ENCODE measurements at places on chromosomes 4 and X.

DNA sequence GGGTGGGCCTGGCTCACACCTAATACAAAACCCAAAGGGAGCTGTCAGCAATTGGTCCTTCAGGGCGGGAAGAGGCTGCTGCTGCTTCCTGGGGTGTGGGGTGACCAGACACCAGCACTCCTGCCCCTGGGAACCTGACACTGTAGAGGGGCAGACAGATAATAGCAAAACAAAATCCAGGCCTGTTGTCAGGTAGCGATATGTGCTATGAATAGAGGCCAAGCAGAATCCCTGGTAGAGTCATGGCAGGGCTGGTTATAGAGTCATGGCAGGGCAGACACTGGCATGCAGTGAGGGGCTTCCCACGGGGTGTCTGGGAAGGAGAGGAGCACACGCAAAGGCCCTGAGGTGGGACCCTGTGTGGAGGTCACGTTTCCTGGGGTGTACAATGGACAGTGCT lies 79.6 kb upstream of the PSAPL1 start:
- DNase-seq: no peak

- no peak for DNase-seq
These were observed 20.0 kb upstream of the S100G start for GRCh38 chrX:16629909-16630308.

- no peak for DNase-seq
These were observed 72.7 kb downstream of the EFNB1 start for GRCh38 chrX:68901519-68901918.

- no peak for DNase-seq
These were observed 179.1 kb upstream of the DKK2 start for GRCh38 chr4:107215222-107215621.

DNA sequence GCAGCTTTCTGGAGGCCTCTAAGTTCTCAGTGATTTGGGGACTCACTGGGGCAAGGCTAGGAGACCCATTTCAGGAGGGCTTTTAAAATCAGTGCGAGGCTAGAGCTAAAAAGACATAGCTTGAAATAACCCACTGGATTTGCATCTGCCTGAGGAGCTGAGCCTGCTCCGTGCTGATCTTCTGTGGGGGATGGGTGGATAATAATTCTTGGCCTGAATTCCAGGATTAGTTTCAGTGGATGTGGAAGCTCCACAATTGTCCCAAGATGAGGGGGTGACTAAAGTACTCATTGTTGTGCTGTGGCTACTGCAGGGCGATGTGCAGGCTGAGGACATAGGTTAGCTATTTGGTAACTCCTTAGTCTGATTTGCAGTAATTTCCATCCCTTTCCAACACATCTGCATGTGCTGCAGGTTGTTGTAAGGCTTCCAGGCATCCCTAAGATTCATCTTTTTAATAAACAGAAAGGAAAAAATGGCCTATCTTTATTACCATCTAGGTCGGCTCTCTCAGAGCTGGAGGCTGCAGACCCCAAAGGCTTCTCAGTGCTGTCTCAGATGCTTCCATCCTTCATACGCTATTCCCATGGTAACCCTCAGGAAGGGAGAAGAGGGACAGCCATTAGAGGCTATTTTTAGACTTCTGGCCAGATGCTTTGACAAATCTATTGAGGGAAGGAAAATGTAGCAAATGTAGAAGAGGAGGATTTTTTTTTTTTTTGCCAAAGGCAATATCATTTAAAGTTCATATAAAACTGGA lies 63.4 kb downstream of the GRXCR1 start:
- no peak for DNase-seq

GRCh38 chr4:4330794-4331193 lies 40.7 kb downstream of the ZBTB49 start:
- DNase-seq: no peak

GRCh38 chr4:30822911-30823551 lies 102.9 kb downstream of the PCDH7 start:
- no peak for DNase-seq

GRCh38 chr4:71584585-71584984 lies 199.3 kb downstream of the GC start:
- DNase-seq: no peak

GRCh38 chr4:130099105-130099504 lies 1003.2 kb downstream of the C4orf33 start:
- DNase-seq: no peak

DNA sequence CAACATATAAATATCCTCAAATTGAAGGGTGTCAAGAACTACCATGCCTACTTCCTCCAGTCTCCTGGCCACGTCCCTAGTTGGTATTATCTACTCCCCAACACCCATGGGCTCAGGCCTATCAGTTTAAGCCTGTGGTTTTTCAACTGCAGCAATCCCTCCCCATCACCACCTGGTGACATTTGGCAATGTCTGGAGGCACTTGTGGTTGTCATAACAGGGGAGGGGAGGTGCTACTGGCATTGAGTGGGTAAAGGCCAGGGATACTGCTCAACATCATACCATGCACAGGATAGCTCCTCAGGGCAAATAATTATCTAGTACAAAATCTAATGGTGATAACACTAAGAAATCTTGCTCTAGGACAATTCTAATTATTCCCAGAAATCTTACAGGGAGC lies 95.3 kb downstream of the COMMD8 start:
- DNase-seq: no peak

GRCh38 chrX:101986586-101986985 lies 54.8 kb upstream of the ZMAT1 start:
- no peak for DNase-seq

- DNase-seq: peak; percentile 80
These were observed 71.7 kb upstream of the BCOR start for GRCh38 chrX:40169193-40170101.

GRCh38 chr4:152098365-152099060 lies 337.7 kb upstream of the GATB start:
- no peak for DNase-seq

Data from activated naive CD4-positive, alpha-beta T cell treated with Interleukin-2 at 50 U/mL for 16 hours (primary cell).